ENCODE measurements at places on chromosomes 11 and 22. TPM values are rescaled to one million over a fixed set of nuclear protein-coding genes. Genes with fewer than 3 reads are reported as not detected.

GRCh38 chr11:59918480-59918879 lies 19.8 kb upstream of the OOSP1 start:
- no peak for DNase-seq

GRCh38 chr11:108985236-108985944 lies 320.5 kb downstream of the DDX10 start:
- DNase-seq, result no peak

GRCh38 chr22:32644252-32645100 lies 157.0 kb upstream of the TIMP3 start:
- DNase-seq, result no peak

- DNase-seq, result no peak
Measured at GRCh38 chr11:99370549-99371216, 349.9 kb downstream of the CNTN5 start.

- no peak for DNase-seq
Measured at GRCh38 chr22:26127556-26127955, 41.7 kb upstream of the SEZ6L start.

DNA sequence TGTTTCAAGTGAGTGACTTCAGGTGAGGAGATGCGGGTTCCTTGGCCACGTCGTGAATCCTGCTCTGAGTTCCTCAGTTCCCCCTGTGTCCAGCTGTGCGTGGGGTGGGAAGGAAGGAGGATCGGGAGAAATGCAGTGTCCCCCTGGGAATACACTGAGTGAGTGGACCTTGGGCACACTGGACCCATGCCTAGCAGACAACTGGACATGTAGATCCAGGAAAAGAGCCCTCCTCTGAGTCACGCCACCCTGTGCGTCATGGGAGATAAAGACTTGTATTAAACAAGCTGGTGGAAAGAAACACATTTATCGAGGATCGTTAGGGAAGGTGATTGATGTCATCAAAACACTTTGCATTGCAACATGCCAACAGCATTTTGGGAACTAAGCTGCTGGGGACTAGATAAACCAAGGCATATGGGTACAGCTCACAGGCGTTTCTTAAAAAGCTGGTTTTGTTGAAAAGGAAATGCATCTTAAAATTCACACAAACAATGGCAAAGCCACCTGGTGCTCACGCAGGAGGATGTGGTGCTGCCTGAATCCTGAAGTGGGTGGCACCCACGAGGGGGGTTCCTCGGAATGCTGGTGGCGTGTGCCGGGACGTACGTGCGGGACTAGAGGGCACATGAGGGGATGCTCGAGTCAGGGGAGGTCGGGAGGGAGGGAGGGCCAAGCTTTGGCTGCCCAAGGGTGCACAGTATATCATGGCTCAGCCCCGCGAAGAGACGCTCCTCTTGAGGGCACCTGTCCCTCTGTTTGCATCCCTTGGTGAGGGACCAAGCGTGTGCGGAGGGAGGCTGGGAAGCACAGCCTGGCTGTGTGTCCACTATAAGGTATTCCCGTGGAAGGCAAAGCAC lies 303.5 kb downstream of the TBC1D22A start:
- DNase-seq, result no peak

DNA sequence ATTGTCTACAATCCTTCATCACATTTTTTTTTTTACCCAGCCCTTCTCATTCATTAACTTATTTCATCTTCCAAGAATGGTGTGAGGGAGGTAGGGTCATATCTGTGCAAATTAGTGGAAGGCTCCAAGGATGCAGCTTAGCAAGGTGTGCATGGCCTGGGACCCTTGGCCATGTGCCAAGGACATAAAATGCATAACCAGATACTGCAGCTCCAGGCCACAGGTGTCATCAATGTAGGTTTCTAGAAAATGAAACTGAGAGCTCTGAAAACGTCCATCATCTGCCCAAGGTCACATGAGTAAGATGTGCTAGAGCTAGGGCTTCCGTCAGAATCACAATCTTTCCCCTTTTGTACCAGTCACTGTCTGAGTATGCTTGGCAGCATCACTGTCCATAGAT lies 29.8 kb downstream of the ANKK1 start:
- no peak for DNase-seq

- DNase-seq, result no peak
Measured at GRCh38 chr22:27144321-27144720, 486.9 kb downstream of the MIAT start.

- DNase-seq, result no peak
Measured at GRCh38 chr11:70398834-70399680, 728 bp downstream of the CTTN start.

DNA sequence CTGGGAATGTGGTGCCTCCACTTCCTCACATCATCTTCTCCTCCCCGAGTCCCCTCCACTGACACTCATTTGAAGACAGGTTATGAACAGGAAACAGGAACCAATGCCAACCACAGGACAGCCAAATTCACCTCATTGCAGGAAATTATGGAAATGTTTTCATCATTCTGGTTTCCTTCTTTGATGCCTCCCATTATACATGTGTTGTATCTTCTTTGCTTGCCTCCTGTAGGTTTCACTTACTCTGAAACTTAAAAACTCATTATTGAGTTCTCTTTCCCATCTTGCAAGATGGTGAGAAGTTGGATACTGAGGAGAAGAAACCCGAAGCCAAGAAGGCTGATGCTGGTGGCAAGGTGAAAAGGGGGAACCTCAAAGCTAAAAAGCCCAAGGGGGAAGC lies 108.5 kb downstream of the PHF21B start:
- DNase-seq, result no peak

OR52R1 gene
- not detected for polyA plus RNA-seq

ARHGAP20 gene
- not detected for polyA plus RNA-seq

All from immature natural killer cell (primary cell).